NCI-H1436 treated with DMSO at 0.1 percent for 48 hours (cell line): ENCODE measurements at places on chromosomes 3 and 15.

- DNase-seq: no peak
These were observed 65.8 kb downstream of the AAGAB start for GRCh38 chr15:67188551-67189218.

DNA sequence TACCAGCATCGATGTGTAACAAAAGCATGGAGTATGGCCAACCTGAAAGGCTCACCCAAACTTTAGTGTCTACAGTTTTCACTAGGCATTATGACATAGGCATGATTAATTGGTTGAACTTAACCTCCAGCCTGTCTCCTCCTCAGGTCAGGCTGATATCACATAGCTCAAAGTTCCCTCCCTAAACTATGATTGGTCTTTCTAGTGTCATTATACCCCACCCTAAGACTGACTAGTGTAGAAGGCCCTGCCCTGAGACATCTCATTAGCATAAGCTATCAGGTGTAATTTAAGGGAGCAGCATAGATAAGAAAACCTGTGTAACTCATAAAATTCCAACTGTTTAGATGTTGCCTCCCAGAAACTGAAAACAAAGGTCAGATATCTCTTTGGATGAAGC is 195.2 kb downstream of the ALCAM start:
- no peak for DNase-seq

- DNase-seq: no peak
These were observed 22.5 kb upstream of the TSPAN3 start for GRCh38 chr15:77093436-77093835.

- DNase-seq: no peak
These were observed at the start of gene CADPS for GRCh38 chr3:62874711-62875557. Gene CADPS (minus strand): TSS chr3:62875416. CDS start chr3:62875029, 387 bp downstream.

GRCh38 chr3:61181874-61182273 is 69.4 kb downstream of the FHIT start:
- DNase-seq: no peak

DNA sequence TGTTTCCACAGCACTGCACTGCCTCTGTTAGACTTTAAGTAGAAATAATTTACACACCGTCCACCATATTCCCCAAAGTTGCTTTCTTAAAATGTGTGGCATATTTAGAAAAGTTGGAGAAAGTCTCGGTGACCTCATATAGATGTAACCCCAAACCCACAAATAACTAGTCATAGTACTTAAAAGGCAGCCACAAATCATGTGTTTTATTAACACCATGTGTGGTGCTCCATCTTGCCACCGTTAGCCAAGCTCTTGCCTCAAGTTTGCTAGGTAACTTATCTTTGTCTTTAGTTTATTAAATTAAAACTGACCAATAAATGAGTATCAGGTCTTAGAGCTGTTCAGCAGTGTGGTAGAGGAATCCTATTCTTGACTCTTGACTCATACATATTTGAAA is 257.9 kb downstream of the UBE2E2 start:
- no peak for DNase-seq

GRCh38 chr3:149593418-149594160 is 64.2 kb downstream of the WWTR1 start:
- no peak for DNase-seq

DNA sequence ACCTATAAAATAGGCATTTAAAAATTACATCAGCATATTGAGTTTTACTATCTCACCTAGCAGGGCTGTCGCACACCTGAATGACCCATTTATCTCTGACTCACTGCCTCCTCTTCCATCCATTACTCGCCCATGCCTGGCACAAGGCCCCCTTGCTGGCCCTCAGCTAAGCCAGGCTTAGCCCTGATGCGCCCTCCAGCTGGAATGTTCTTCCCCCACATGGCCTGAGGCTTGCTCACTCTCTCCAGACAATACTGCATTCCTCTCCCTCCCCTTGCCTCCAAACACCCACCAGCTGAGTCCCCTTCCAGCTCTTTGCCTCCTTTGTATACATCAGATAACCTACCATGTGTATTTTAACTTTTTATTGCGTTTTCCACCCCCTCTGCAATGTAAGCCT is 7.2 kb downstream of the SH3BP5 start:
- DNase-seq: no peak

DNA sequence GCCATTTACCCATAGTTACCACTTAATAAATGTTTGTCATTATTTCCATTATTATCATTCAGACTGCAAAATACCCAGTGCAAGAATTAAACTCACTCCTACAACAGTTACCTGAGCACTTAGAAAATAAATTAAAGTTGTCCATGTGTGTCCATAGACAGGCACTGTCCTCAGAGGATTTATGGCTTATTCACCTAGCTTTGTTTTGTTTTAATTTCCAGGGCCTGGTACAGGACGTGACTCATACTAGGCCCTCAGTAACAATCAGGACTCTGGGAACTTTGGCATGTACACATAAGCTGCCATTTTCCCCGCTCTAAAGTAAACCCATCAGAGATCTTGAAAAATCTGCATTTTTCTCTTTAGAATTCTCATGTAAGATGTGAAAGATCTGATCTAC is 458.5 kb upstream of the ARRDC4 start:
- DNase-seq: no peak

GRCh38 chr15:57138349-57138788 is 219.9 kb downstream of the TCF12 start:
- no peak for DNase-seq

DNA sequence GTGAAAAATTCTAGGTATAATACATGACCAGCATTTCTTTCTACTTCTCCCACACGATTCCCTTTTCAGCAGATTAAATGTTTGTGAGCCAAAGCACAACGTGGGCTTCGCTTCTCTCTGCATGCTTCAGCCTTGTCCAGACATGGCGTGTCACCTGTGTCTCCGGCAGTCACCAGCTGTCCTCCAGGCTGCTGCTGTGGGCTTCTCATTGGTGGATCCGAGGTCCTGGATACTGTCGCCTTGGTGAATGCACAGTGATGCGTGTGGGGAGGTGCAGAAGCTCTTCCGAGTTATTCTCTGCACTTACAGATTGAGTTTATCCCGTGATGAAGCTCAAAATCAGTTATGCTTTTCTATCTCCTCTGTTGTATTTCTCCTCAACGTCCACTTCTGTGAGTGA is 23.0 kb upstream of the GOLGA8J start:
- DNase-seq: no peak

GRCh38 chr15:67107014-67107812 is 41.8 kb downstream of the SMAD3 start:
- DNase-seq: no peak

GRCh38 chr15:59905176-59905575 is 98.9 kb upstream of the FOXB1 start:
- DNase-seq: no peak

DNA sequence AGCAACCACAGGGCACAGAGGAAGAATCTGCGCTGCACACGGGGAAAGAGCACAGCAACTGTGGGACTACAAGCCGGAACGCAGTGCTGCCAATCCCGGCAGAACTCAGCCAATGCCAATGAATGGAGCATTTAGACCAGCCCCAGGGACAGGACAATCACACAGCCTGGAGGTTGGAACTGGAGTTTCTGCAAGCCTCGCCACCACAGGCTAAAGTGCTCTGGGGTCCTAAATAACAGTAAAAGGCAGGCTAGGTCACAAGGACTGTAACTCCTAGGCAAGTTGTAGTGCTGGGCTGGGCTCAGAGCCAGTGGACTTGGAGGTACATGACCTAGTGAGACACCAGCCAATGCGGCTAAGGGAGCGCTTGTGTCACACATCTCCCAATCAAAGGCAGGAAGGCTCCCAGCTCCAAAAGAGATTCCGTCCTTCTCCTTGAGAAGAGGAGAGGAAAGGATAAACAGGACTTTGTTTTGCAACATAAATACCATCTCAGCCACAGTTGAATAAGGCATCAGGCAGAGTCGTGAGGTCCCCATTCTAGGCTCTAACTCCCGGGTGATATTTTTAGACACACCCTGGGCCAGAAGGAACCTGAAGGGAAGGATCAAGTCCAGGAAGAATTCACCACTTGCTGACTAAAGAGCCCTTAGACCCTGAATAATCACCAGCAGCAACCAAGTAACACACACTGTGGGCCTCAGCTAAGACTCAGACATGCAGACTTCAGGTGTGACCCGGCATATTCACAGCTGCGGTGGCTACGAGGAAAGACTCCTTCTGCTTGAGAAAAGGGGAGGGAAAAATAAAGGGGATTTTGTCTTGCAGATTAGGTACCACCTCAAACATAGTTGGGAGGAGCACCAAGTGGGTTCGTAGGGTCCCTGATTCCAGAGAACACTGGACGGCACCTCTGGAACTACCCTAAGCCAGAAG is 85.5 kb upstream of the XXYLT1 start:
- DNase-seq: no peak

DNA sequence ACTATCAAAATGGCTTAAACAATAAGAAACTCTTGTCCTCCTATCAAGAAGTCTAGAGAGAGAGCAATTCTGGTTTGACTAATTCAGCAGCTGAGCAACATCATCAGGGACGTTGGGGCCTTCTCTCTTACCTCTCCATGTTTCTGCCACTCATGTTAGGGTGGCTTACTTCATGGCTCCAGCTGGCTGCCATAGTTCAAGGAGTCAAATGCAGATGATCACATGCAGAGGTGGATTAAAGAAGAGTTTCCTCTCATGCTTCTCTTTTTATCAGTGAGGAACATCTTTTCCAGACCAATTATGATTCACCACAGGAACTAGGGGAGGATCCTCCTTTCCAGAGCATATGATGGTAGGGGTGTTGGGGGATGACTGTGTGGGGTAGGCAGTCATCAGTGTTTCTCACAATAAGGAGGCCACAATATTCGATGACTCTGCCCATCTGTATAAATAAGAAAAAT is 45.5 kb downstream of the NEK11 start:
- no peak for DNase-seq

DNA sequence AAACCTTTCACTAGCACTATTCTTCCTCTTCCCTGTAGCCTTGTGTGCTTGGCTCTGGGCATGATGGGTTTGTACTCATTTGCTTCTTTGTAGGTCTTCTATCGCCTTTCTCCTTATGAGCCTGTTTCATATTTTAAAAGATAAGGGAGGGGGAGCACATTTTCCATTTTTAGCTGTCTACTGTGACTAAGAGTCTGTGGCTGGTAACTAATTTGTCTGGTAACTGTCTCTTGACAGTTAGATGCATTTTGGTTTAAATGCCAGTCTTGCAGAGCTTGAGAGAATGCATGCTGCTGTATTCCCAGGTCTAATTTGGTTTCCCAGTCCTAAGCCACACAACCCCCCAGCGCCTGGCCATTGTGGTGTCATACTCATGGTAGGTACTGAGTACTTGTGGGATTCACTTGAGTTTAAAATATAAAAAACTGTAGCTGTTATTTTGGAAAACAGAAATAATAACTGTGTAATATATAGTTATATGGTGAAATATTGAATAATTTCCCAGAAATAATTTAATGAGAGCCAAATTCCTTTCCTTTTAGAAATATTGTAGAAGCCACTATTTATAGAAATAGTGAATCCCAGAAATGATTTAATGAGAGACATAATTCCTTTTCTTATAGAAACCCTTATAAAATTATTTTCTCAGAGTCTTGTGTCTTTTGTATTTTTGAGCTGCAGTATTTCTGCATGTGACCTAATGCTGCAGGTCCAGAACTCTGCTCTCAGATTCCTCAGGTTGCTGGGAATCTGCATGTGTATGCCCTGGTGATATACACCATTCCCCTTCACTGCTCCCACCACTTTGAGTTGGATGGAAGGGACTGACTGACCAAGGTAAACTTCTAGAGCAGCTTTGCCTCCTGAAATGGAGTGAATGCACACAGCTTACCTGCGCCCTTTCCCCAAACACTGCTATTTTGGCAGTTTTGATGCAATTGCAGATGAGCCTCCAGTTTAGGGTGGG is 13.9 kb upstream of the GPR171 start:
- no peak for DNase-seq

GRCh38 chr3:23856286-23856685 is 50.5 kb downstream of the UBE2E1 start:
- no peak for DNase-seq

DNA sequence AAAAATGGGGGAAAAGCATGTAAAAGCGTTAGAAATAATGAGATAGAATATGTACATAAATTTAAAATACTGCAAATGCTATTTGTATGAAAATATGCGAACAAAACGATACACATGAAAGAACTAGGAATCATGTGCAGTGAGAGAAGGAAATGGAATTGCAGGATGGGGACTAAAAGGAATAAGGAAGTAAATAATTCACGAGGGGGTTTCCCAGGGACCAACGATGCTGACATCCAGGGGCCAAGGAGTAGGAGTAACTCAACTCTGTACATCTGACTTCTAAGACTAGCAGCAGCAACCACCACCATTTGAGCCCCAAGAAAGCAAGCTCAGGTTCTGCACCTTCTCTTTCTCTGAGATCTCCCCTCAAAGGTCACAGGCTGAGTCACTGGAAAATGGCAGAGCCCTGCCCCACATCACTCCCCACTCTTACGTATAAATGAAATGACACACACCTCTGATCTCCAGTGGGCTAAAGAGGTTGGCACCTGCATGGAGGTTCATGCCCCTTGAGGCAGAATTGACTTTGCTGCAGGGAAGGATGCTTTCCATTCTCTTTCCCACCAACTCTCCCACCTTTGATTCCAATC is 100.0 kb upstream of the DLG1 start:
- DNase-seq: no peak

DNA sequence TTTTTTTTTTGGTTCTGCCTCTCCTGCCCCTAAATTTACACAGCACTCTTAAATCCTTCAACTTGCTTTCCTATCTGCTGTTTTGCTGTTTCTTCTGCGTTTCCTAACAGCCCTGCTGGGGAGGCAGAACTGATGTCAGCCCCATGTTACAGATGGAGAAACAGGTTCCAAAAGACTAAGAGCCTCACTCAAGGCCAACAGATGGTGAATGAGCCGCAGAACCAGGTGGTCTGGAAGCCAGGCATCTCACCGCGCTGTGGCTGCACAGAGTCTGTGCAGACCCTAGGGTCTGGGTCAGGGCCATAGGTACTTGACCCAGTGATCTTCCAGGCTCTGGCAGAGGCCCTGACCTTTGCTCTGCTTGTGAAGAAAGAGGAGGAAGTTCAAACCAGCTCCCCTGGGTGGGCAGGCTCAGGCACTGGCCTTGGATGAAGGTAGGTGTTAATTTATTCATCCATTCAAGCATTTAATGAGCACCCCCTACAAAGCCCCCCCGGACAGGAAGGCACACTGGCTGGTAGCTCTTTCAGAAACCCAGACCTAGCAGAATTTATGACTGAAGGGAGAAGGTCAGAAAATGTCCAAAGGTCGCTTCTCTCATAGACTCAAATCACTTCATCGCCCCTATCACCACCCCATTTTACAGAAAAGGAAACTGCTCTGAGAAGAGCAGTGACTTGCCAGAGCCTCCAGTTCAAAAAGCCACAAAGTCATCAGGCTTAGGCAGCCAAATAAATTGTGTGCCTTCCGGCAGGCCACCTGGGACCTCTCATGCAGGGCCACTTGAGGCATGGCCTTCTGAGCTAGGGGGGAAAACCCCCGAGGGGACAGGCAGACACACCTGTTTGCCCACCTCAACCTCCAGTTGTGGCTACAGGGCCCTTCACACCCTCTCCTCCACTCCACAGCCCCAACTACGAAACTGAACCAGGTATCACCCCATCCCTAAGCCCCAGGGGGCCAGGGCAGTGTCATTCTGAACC is 2.7 kb downstream of the CHDH start:
- DNase-seq: no peak

DNA sequence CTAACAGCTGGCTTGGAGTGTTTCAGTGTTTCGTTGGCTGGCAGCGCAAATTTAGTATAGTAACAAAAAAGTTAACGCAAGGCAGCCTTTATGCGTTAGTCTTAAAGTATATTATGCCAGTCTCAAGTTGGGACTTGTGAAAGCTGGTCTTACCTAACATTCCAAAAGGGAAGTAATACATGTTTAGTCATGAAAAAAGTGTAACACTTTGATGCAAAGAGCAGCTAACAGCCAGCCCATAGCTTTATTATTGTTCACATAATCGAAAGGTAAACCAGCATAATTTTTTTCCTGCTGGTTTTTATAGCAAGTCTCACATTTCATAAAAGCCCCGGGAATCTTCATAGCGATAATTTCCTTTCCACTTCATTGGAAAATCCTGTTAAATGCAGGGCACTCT is 2.4 kb upstream of the GPR87 start:
- no peak for DNase-seq
